ENCODE measurements at places on chromosomes 3 and 15.

DNA sequence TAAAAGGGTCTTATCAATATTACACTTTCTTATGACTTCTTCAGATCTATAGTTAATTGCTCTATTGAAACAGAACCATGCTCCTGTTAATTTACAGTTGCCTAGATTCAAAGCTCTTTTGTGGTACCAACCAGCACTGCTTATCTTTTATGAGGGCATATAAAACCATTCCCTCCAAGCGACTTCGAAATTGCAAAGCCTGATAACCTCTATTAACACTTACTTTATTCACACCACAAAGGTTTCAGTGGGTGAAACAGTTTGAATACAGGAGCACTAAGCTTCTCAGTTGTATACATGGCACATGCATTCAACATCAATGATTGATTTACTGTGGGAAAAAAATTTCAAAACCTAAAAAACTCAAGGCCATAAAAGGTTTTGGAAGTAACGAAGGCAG is 74.9 kb upstream of the PPIB start:
- DNase-seq: no peak

DNA sequence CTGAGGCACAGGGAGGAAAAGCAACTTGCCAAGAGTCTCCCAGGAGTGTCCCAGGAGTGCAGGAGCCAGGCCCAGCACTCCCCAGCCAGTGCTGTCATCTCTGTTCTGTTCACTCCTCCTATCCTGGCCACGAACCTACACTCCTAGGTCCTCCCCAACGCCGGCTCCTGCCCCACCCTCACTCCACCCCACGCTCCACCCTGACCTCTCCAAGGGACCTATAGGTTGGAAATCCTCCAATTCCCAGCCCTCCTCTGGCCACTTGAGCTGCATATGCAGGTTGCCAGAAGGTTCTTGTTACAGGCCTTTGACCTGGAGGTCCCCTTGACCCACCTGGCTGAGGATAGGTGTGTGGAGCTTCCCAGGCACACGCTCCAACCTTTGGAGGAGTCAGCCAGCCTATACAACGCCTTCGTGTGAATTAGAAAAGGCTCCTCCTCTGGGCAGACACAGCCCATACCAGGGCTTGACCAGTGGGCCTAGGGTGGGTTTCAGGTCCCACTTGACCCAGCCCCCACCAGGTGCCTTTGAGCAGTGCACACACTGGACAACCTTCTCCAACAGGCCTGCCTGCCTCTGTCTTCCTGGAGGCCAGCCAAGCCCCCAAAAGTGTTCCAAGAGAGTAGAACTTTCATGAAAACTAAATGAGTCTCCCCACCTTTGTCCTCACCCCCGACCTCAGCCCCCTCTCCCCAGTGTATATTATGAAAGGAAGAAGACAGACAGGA is 167.2 kb upstream of the TLE3 start:
- no peak for DNase-seq

DNA sequence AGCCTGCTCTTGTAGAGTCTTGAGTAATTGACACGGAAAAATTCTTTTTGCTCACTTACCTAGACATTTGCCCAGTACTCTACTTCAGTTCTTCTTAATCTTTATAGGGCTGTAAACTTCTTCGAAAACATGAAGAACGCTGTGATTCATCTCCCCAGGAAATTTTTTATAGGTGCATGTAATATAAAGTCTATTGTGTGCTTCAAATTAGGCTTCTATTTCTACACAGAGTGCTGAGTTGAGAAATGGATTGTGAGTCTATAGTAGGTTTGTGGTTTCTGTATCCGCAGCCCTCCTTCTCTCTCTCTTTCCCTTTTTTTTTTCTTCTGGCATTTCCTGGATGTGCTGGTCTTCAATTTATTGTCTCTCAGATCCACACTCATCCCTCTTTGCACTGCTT is 183.3 kb upstream of the DCBLD2 start:
- no peak for DNase-seq

- no peak for DNase-seq
Measured at GRCh38 chr3:156425651-156426050, 129.3 kb downstream of the SSR3 start.

GRCh38 chr3:9784965-9785364 is 7.3 kb downstream of the TADA3 start:
- no peak for DNase-seq

DNA sequence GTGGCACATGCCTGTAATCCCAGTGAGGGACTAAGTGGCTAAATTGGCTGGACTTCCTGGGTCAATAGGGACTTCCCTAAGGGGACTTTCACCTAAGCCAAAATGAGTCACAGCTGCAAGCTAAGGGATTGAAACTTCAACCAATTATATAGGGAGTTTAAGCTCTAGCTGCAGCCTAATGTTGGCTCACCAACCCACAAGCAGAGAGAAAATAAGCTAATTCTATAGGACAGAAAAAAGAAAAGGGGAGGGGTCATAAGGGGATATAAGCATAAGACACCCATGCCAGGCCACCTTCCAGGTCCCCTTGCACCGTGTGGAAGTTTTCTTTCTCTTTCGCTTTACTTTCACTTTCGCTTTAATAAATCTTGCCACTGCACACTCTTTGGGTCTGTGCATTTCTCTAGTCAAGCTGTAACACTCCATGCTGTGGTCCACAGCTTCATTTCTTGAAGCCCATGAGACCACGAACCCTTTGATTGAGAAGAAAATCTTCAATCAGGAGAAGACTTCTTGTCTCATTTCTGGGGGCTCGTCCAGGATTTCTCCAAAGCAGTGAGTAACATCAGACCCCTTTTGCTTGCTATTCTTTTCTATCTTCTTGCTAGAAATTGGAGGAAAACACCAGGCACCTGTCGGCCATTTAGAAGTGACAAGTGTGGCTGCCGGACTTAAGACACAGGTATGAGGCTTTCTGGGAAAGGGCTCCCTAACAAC is 192.3 kb downstream of the IGSF11 start:
- no peak for DNase-seq

GRCh38 chr3:126750756-126751121 is 46.7 kb downstream of the CHCHD6 start:
- DNase-seq: no peak

Measured in T-helper 17 cell (primary cell).